Stimulated activated CD8-positive, alpha-beta memory T cell treated with anti-CD3 and anti-CD28 coated beads, Interleukin-15, amount 100 ng/mL, for 24 hours (primary cell): ENCODE measurements at places on chromosomes 4 and X.
A peak's percentile ranks its signal among the peaks of the same experiment; 100 is the strongest.

GRCh38 chr4:52714597-52715254, 36.5 kb downstream of the ERVMER34-1 start:
- DNase-seq, result no peak

DNA sequence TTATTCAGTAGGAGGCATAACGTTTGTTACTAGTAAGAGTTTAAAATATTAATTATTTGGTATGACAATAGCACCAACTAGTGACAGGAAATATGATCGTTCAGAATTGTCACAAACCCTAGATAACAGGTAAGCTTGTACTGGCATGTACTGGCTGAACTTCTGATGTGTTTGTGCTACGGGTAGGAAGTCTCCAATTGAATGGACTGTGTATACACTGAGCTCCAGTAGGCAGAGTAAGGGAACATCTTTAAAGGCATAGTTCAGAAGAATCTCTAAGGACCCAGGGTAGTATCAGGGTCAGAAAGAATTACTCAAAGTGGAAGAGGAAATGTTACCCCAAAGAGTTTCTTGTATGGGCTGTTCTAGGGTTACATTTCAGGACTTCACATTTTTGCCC, 230.4 kb downstream of the EDA2R start:
- no peak for DNase-seq

DNA sequence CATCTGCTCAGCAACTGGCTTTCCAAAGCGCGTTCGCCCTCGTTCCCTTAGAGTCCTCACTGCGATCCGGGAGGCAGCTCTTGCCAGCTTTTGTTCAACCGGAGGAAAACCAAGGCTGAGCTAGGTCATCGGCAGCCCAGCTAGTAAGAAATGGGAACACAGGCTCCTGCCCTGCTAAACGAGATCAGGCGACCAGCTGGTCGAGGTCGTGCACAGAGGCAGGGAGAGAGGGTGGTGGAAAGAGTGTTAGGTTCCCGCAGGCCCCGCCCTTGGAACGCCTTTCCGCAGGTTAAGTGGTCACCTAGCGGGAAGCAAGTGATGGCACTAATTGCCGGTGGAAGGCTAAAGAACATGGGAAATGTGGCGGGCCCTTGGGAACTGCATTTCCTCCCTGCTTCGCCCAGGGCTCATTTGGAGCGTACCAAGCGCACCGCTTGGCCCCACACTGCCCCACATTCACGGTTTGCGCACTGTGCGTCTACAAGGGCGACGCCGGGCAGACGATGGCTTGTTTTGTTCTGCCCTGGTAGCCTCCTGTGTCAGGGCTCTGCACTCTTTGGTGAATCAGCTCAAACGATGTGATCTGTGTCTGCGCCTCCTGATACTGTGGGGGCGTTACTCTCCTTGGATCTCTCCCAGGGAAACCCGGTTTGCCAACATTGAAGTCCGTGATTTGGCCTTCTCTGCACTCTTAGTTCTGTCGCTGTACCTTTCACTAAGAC, 7.2 kb upstream of the PRDM8 start:
- DNase-seq, result no peak

DNA sequence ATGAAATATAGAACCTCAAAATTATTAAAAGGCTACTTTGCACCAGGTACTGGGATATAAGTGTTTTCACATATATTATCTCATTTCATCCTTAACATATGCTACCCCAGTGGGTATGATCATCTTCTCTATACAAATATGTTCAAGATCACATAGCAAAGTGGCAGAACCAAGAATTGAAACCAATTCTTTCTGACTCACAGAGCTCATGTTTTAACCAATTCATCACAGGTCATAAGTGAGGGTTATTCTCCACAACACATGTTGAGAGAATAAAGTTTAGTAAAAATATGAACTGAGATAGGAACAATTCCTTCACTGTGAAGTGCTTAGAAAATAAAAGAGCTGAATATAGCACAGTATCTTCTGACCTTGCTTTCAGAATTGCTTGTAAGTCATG, 442.9 kb upstream of the RASGEF1B start:
- no peak for DNase-seq

DNA sequence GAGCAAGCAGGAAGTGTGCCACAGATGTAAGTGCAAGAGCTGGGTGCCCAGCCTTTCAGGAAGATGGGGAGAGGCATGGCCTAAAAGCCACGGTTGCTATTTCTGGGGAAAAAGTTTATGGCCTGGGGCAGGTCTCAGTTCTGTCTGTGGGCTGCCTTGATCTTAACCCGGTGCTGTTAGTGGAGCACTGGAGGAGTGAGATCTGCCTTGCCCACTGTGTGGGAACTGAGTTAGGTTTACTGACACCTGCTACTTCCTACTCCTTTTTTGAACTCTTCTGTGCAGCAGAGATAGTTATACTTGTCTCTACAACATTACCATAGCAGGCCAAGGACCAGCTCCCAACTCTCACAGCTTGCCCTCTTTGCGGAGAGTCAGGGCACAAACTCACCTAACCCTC, 76.5 kb downstream of the ITM2A start:
- DNase-seq, result no peak

- DNase-seq, result no peak
These were observed 38.2 kb downstream of the NHS start for GRCh38 chrX:17413228-17413627.

- DNase-seq, result no peak
These were observed 82.2 kb downstream of the SUPT20HL2 start for GRCh38 chrX:24231641-24232179.

- DNase-seq, result no peak
These were observed 153.3 kb downstream of the PRDM5 start for GRCh38 chr4:120769227-120769626.

DNA sequence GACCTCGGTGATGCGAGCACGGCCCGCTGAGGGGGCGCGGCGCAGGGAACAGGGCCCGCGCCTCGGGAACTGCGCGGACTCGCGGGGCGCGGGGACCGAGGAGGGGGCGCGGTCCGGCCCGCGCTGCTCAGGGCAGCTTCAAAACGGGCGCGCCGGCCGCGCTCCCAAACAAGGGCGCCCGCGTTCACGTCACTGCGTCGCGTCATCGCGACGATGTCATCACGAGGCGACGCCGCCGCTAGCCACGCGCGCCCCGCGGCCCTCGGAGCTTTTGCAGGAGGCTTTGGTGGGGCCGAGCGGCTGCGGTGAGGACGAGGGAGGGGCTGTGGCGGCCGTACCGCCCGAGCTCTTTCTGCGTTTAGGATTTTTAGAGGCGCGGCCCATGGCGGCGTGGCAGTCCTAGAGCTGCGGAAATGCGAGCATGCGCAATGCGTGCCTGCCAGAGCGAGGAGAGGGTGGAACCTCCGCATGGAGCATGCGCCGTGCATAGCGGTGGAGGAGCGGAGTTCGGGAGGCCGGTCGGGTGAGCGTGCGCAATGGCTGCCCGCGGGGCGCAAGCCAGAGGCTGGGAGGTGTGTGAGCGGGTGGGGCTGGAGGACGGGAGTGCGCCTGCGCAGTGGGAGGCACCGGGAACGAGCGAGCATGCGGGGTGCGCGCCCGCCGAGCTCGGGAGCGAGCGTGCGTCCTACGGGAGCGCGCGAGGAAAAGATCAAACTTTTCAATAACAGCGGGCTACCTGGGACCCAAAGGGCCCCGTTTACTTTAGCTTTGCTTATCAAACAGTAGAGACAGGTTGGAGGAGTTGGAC, at the start of gene PPP2R3B:
Gene PPP2R3B (minus strand): TSS at position 140 of the 808 bp plus-strand sequence. CDS start 216 bp downstream, outside the sequence.
- DNase-seq, result peak; percentile 96

- no peak for DNase-seq
These were observed 291.9 kb upstream of the VCX3A start for GRCh38 chrX:6826856-6827255.

DNA sequence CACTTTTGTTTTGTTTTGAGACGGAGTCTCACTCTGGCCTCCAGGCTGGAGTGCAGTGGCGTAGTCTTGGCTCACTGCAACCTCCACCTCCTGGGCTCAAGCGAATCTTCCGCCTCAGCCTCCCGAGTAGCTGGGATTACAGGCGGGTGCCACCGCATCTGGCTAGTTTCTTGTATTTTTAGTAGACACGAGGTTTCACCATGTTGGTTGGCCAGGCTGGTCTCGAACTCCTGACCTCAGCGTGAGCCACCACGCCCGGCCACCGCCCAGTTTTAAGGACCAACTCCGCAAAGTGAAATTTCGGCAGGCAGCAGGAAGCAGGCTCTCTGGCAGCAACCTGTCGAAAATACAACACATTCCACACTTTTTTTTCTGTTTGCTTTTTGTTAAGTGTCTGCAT, 13.4 kb downstream of the DHRSX start:
- no peak for DNase-seq

DNA sequence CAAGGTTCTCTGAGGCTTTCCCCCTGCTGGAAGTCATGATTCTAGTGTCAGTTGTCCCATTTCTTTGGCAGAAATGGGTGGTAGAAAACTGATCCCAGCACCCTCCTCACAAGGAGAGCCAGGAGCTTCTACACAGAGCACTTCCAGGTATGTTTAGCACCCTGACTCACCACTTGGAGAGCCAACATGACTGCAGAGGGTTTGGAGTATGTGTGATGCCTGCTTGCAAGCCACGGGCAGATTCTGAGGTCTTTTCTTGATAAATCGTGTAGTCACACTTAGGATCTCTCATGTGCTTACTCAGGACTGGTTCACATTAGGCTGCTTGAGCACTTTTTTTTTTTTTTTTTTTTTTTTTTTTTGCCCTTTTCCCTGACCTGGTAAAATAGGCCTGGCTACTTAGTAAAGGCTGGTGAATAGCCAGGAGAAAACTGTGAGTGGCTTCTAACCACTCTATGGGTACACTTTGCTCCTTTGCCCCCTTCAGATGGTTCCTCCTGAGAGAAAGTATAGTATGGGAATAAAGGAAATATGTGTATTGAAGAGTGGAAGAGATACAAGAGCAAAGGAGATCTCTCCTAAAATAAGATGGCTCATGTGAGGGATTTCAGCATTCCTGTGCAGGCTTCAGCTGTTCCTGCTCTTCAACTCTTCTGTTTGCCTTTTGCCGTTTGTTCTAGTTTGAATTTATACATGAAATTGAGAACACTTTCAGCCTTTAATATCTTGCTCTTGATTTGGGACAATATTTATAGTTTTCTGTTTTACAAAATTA, 103.6 kb downstream of the EMCN start:
- no peak for DNase-seq

- no peak for DNase-seq
These were observed 571.1 kb upstream of the DIPK2B start for GRCh38 chrX:45771560-45772340.

- DNase-seq, result no peak
These were observed 7.6 kb upstream of the SLC2A9 start for GRCh38 chr4:10028910-10029309.

- DNase-seq, result no peak
These were observed 3.7 kb downstream of the LIMCH1 start for GRCh38 chr4:41541687-41542094.

DNA sequence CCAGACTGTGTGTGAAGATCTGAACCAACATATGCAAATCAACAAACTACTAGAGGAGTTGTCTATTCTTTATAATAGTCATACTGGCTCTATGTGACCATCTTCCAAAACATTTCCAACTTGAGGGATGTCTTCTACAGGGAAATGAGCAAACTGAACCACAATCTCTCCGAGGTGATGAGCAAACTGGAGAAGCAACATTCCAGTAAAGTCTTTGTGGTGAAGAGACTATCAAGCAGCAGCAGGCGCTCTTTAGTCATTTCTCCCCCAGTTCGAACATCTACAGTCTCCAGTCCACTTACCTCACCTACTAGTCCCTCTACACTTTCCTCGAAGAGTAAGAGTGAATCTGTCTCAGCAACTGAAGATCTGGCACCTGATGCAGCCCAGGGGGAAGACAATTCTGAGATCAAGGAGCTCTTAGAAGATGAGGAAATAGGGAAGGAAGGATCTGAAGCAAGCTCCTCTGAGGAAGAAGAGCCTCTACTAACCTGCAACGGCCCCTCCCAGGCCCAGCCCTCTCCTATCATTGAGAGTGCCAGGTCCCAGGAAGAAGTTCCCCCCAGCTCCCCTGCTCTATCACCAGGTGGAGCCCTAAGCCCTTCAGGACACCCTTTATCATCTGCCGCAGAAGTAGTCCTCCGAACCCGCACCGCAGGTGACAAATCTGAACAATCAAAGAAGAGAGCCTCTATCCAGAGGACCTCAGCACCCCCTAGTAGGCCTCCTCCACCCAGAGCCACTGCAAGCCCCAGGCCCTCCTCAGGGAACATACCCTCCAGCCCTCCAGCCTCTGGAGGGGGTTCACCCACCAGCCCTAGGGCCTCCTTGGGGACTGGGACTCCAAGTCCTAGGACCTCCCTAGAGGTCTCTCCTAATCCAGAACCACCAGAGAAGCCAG, 98.1 kb downstream of the HNRNPD start:
- DNase-seq, result no peak

DNA sequence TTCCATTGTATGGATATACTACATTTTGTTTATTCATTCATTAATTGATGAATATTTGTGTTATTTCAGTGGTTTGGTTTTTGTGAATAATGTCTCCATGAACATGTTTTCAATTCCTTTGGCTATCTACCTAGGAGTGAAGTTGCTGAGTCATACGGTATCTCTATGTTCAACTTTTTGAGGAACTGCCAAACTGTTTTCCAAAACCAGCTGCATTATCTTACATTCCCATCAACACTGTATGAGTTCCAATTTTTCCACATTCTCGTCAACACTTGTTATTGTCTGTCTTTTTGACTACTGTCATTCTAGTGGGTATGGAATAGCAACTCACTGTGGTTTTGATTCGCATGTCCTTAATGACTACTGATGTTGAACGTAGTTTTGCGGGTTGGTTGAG, 388.6 kb upstream of the MAGEB2 start:
- DNase-seq, result no peak

- no peak for DNase-seq
These were observed 54.1 kb downstream of the AMELX start for GRCh38 chrX:11347300-11347699.

- no peak for DNase-seq
These were observed 180.7 kb downstream of the AR start for GRCh38 chrX:67724359-67725110.

DNA sequence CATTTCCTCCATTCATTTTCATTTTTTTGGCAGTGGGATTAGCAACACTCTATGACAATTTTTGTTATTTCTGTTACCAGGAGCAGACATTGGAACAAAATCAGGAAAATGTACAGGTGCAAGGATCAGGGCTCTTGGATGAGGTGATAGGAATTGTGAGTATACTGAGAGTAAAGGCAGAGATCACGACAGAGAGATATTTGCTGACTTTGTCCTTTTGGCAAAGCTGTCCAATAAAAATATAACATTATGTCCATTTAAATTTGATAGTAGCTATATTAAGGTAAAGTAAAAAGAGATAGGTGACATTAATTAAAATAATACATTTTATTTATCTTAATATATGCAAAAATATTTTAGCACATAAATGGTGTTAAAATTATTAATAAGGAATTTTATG, 373.1 kb upstream of the GNPDA2 start:
- no peak for DNase-seq

GRCh38 chr4:19224820-19225219, 1026.9 kb upstream of the SLIT2 start:
- no peak for DNase-seq

GRCh38 chr4:110062166-110062565, 136.2 kb downstream of the ELOVL6 start:
- no peak for DNase-seq

- no peak for DNase-seq
These were observed 34.7 kb downstream of the RLIM start for GRCh38 chrX:74579597-74580198.

GRCh38 chrX:76279007-76279406, 106.1 kb downstream of the PBDC1 start:
- no peak for DNase-seq

- DNase-seq, result no peak
These were observed 10.3 kb upstream of the NAT8L start for GRCh38 chr4:2048831-2049230.
